H1 (cell line): ENCODE measurements at places on chromosomes 12 and 14. TPM values are rescaled to one million over a fixed set of nuclear protein-coding genes. Genes with fewer than 3 reads are reported as not detected.

The TMEM119 gene
- total RNA-seq, result 0.48 and 0.61 TPM in 2 replicates

The FOXA1 gene
- 0.17 and 0.20 TPM in 2 replicates for total RNA-seq

The PLEKHD1 gene
- total RNA-seq, result 0.48 and 0.67 TPM in 2 replicates

The ACSS3 gene
- total RNA-seq, result 22.7 and 24.0 TPM in 2 replicates

The GATC gene
- 30.4 and 34.2 TPM in 2 replicates for total RNA-seq

The SRP54 gene
- total RNA-seq, result 60.0 and 61.2 TPM in 2 replicates

The IGFBP6 gene
- total RNA-seq, result 13.7 and 16.4 TPM in 2 replicates

The RFX4 gene
- total RNA-seq, result not detected in 2 replicates

The GDF3 gene
- total RNA-seq, result 12.6 and 16.8 TPM in 2 replicates

The SENP1 gene
- 29.8 and 31.5 TPM in 2 replicates for total RNA-seq

The ARG2 gene
- 49.0 and 49.9 TPM in 2 replicates for total RNA-seq
